ENCODE measurements at places on chromosomes 6 and 20. TPM values are rescaled to one million over a fixed set of nuclear protein-coding genes. Genes with fewer than 3 reads are reported as not detected.

OPRL1 gene
- 1.2 TPM for total RNA-seq

GJA10 gene
- total RNA-seq: not detected

ZBTB9 gene
- total RNA-seq: 5.5 TPM

C2 gene
- 0.86 TPM for total RNA-seq

OR2B6 gene
- total RNA-seq: not detected

TPD52L2 gene
- 119 TPM for total RNA-seq

HDAC2 gene
- 76.8 TPM for total RNA-seq

TFAP2B gene
- total RNA-seq: not detected

RAMACL gene
- not detected for total RNA-seq

SASH1 gene
- total RNA-seq: 23.1 TPM

NKAIN2 gene
- 0.06 TPM for total RNA-seq

NKX2-2 gene
- not detected for total RNA-seq

PLA2G7 gene
- total RNA-seq: not detected

GPANK1 gene
- total RNA-seq: 31.2 TPM

LPA gene
- not detected for total RNA-seq

HBS1L gene
- total RNA-seq: 125 TPM

XKR7 gene
- total RNA-seq: under 0.01 TPM

SLC52A3 gene
- not detected for total RNA-seq

CFAP61 gene
- total RNA-seq: not detected

MOG gene
- not detected for total RNA-seq

C20orf144 gene
- 0.06 TPM for total RNA-seq

GPR6 gene
- total RNA-seq: not detected

PNISR gene
- 42.5 TPM for total RNA-seq

TMEM242 gene
- total RNA-seq: 4.7 TPM

FBXL4 gene
- 14.8 TPM for total RNA-seq

BFSP1 gene
- total RNA-seq: 6.6 TPM

SIRPD gene
- not detected for total RNA-seq

DSN1 gene
- total RNA-seq: 42.4 TPM

ZNF76 gene
- 26.8 TPM for total RNA-seq

MED20 gene
- total RNA-seq: 26.2 TPM

HTR1E gene
- not detected for total RNA-seq

WFDC2 gene
- total RNA-seq: not detected

RIMS1 gene
- 1.9 TPM for total RNA-seq

DDR1 gene
- 43.1 TPM for total RNA-seq

Data from LHCN-M2 (cell line).